Coronary artery (tissue), 2 donors: ENCODE measurements at places on chromosomes 3 and 15.

- DNase-seq, result no peak
Observed at GRCh38 chr3:160076519-160076918, 87.9 kb downstream of the IL12A start.

DNA sequence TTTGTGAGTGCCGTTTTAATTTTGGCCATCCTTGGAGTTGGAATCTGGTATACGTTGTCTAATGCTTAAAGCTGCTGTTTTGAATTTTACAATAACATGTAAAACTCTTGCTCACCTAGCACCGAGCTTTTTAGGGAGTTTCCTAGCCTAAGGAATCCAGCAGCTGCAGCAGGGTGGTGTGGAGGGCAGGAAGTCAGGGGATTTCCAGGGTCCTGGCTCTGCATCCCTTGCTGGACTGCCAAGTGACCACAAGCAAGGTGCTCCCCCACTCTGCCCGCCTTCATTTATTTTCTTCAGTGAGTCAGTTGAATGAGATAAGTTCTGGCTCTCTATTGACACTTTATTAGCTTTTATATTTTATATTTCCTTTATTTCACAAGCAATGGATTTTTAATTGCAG is 113.7 kb downstream of the ATG7 start:
- no peak for DNase-seq

GRCh38 chr3:130576375-130577266 is 59.6 kb downstream of the COL6A6 start:
- no peak for DNase-seq

GRCh38 chr3:164351131-164351530 is 727.2 kb downstream of the SI start:
- no peak for DNase-seq

DNA sequence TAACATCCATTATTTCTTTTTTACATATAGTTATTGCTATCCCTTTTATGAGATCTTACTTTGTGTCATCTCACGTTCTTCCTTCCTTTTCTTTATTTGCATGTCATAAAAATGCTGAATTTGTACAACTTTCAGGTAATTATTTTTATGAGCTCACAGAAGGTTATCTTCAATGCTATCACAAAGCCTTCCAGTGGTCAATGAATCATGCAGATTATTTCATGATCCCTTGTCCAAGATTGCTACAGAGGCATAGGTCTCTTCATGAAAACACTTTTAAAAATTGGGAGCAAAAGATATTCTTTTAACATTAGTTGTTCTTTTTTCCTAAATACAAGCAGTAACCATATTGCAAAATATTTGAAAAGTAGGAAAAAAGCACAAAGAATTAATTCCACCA is 880.1 kb upstream of the NR2F2 start:
- no peak for DNase-seq

GRCh38 chr15:87597346-87598052 is 659.0 kb downstream of the NTRK3 start:
- DNase-seq, result no peak

DNA sequence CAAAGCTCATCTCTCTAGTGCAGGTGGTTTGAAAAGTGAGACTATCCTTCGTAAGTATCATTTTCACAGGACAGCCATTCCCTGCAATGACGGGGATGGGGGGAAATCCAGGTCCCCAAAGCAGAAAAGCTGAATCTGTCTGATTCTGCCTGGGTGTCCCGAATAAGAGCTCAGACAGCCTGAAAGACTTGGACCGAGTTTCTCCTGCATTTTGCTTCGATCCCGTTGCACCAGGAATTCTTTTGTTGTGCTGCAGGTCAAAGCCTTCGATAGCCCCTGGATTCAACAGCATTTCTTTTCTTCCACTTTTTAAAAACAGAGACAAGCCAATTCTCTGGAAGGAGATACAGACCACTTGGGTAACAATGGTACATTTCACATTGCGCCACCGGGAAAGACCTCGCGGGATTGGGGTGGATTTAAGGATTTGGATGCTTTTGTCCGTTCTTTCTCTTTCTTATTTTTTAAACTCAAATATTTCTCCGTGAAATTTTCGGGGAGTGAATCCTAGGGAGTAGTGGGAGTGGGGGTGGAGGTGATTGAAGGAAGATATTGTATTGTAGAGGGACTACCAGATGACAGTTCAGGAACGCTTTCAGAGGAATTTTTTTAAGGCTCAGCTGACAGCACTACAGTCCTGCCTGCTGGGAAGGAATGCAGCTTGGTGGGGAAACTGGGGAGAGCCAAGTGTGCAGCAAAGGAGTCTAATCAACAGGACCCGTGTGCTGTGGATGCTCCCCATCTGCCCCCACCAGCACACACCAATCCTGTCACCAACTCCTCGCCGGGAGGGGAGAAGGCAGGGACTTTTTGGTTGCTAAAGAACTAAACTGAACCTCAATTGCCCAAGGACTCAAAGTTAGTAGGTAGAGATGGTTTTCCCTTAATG is 2.6 kb downstream of the SLITRK3 start:
- DNase-seq, result no peak

GRCh38 chr3:32202496-32202895 is 36.0 kb upstream of the CMTM8 start:
- DNase-seq, result no peak

GRCh38 chr3:111758642-111759041 is 100.4 kb upstream of the PHLDB2 start:
- no peak for DNase-seq

GRCh38 chr3:184726497-184726896 is 14.6 kb upstream of the MAGEF1 start:
- DNase-seq, result no peak

GRCh38 chr15:100944244-100944895 is 25.2 kb downstream of the LRRK1 start:
- DNase-seq, result no peak

DNA sequence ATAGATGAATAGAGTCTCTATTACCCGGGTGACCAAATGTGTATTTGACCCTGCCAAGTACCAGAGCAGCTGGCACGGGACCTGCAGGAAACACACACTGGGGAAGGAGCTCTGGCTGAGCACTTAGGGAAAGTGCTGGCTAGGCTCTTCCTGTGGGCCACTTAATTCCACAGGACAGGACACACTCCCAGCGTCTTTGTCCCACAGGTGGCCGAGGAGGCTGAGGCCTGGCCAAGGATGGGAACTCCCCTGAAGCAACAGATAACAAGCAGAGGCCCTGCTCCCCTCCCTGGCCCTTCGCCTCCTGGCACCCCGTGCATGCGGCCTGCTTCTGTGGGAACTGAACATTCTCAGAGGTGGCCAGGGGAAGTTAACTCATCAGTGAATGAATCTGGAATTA is 180.8 kb downstream of the ATP10A start:
- peak; percentile 84 for DNase-seq

- no peak for DNase-seq
Observed at GRCh38 chr3:119347036-119347435, 52.9 kb downstream of the ARHGAP31 start.

- DNase-seq, result no peak
Observed at GRCh38 chr3:45116350-45116749, 29.8 kb downstream of the CDCP1 start.

DNA sequence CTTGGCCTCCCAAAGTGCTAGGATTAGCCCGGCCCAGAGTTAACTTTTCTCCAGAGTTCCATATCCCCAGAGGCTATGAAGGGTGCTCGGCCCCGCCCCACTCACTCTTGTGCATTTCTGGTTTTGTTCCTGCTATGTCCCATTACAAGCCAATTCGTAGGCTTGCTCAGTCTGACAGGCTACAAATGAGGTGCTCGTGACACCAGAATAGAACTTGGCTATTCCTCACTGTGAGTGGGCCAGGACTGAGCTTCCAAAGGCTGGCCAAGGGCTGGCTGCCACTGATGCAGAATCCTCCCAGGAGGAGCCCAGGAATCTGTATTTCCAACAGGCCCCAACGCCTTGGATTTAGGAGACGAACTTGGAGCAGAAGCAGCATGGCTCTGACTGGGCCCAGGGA is 282.7 kb upstream of the C2CD4B start:
- no peak for DNase-seq

- DNase-seq, result no peak
Observed at GRCh38 chr3:40961104-40961857, 238.0 kb upstream of the CTNNB1 start.

DNA sequence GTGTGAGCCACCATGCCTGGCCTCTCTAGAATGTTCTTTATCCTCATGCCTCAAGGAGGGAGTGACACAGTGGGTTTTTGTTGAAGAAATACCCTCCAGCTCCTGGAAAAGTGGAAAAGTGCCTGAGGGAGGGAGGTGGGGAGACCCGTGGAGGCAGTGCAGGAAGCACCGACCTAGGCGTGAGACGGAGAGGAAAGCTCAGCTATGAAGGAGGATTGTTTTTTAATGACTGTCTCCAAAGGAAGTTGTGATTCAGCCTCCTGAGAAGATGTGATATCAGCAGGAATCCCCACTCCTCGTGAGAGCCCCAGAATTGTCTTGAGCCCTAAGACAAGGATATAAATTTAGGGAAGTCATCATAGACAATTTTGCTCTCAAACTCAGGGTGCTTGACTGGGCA is 21.7 kb downstream of the RPLP1 start:
- peak; percentile 31 for DNase-seq

DNA sequence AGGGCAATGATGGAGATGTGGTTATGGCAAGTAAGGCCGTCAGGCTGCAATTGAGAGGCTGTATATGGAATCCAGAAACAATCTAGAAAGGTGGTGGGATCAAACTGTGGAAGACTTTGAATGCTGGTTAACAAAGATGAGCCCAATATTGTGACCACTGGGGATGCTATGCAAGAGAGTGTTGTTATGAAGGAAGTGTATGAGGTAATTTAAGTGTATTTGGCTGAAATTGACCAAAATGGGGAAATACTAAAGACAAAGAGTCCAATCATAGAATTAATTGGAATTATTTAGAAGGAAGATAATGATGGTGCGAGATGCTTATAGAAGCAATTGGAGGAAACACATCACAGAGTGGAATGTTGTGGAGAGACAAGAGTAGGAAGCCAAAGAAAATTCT is 24.5 kb downstream of the BTLA start:
- DNase-seq, result no peak

DNA sequence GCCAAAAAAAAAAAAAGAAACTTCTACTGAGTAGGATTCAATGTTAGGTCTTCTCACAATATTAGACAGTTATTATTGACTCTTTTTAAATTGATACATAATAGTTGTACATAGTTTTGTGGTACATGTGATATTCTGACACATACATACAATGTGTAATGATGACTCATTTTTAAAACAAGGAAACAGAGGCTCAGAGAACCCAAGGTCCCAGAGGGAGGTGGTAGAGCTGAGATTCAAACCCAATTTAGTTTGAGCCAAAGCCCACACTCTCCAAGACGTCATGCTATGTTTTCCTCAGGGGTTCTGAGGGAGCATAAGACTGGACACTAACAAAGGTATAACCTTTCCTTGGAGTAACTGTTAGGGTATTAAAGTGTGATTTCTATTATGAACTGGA is 40.6 kb downstream of the MYO5C start:
- DNase-seq, result no peak

DNA sequence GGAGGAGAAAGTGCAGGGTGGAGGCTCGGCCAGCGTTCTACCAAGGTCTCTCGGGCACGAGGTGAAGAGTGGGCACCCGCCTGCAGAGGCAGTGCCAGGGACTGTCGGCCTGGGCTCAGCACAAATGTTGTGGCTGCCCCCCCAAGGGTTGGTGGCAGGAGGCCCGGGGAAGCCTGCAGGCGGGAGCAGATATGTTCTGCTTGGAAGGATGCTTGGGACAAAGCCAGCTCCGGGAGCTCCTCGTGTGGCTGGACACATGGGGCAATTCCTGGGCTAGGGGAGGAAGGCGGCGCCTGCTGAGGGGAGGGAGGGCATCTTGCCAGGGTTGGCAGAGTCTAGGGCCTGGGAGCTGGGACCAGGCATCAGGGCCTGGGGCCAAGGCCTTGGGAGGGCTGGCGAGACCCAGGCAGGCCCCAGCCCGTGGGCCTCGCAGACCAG is 30.4 kb upstream of the FBLN2 start:
- no peak for DNase-seq

DNA sequence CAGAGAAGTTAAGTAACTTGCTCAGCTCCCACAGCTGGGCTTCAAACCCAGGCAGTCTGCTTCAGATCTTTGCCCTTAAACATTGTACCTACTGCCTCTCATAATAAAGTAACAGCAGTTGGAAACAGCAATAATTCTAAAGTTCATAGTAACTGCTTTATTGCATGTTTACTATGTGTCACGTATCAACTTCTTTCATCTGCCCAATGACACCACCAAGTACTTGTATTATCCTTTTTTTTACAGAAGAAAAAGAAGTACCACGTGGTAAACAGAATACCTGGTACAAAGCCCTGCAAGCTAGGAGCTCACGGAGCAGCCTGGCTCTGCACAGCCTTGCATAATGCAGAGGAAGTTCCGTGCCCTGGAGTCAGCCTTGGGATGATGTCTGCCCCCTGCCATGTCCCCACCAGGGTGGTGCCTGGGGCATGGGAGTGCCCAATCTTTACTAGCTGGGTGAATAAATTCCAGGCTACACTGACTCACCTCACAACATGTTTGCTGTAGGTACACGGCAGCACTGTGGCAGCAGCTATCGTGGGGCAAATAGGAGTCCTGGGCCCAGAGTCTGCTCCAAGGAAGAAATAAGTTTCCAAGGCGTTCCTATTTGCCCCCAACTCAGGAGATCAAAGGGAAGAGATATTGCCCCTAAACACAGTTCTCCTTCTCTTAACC is 77.2 kb downstream of the LDHAL6B start:
- DNase-seq, result no peak

- DNase-seq, result no peak
Observed at GRCh38 chr3:107772016-107772415, 249.3 kb downstream of the BBX start.

GRCh38 chr3:183884097-183884426 is 618 bp downstream of the PARL start:
- no peak for DNase-seq

DNA sequence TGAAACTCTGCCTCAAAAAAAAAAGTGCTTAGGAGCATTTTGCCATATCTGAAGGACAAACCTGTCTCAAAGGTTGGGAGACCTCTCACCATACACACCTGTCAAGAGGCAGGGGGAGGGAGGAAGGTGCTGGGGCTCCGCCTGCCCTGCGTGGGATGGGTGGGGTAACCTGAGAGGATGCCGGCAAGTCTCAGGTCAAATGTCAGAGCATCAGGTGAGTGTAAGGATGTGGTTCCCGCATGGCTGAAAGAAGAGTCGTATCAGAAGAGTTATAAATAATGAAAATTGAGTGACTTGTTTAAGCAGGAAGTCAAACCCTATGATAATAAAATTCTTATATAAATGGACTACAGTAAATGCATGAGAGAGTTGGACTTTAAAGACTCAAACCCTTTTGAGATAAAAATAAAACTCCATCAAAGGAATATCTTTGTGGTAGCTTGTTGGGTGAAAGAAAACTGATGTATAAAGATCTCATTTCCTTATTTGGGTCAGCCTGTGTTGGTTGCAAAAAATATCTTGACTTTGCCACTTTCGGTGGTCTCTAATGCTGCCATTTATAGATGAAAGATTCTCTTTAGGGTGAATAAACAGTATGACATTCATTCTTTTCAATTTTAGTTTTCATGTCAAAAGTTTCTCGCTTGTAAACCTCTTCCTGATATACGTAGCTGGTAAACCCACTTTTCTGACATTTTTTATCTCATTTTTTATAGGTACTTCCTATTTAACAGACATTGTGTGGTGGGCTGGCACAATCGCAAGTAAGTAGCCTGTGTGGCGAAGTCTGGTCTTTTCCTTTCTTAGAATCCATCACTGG is 23.8 kb downstream of the NIPA1 start:
- no peak for DNase-seq

- DNase-seq, result no peak
Observed at GRCh38 chr3:185585518-185585858, 607 bp upstream of the SENP2 start.

GRCh38 chr3:109784852-109785631 is 447.7 kb upstream of the DPPA4 start:
- DNase-seq, result no peak
